Stimulated activated CD8-positive, alpha-beta memory T cell treated with anti-CD3 and anti-CD28 coated beads, Interleukin-4, amount 100 ng/mL, for 4 hours (primary cell): ENCODE measurements at places on chromosomes 5 and 9.

DNA sequence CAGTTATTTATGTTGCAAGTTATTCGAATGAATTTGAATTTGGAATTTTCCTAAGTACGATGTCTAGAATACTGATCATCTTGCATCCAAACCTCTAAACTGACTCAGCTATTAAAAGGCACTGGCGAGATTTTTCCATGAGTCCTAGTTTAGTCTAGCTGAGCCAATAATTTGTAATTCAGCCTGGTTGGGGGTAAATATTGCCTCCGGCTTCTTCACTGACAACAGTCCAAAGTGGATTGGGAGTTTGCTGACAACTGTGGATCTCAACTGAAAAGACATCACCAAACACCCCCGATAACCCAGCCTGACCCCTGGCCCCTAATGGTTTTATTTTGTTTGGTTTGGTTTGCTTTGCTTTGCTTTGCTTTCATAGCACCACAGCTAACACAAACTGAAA, 189.8 kb upstream of the DAPK1 start:
- DNase-seq = no peak

- no peak for DNase-seq
These were observed 119.5 kb upstream of the OSMR start for GRCh38 chr5:38726279-38726678.

- DNase-seq = no peak
These were observed 46.6 kb downstream of the CD180 start for GRCh38 chr5:67149951-67150523.

DNA sequence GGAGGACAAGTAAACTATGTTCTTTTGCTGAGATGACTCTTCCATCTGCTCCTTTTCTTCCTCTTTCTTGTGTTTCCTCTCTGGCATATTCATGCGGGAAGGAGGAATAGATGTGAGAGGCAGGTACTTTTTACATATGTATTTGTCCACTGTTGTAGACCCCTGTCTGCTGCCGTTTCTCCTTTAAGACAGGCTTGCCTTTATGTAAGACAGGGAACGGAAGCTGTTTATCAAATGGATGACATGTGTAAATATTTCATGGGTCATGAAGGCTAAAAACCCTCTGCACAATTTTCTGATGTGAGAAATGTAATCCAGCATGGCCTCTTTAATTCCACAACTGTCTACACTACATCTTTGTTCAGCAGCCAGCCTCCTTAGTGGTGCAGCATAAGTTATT, 1525.5 kb upstream of the NUDT12 start:
- no peak for DNase-seq

GRCh38 chr9:130616451-130616850, 37.1 kb downstream of the FUBP3 start:
- DNase-seq = no peak

GRCh38 chr9:99138424-99139284, 33.7 kb downstream of the TGFBR1 start:
- DNase-seq = no peak

GRCh38 chr9:20831028-20831427, 147.0 kb downstream of the FOCAD start:
- no peak for DNase-seq

GRCh38 chr9:20220286-20220685, 402.0 kb downstream of the MLLT3 start:
- DNase-seq = no peak

- no peak for DNase-seq
These were observed 209.3 kb upstream of the SLC24A2 start for GRCh38 chr9:19998153-19998552.

DNA sequence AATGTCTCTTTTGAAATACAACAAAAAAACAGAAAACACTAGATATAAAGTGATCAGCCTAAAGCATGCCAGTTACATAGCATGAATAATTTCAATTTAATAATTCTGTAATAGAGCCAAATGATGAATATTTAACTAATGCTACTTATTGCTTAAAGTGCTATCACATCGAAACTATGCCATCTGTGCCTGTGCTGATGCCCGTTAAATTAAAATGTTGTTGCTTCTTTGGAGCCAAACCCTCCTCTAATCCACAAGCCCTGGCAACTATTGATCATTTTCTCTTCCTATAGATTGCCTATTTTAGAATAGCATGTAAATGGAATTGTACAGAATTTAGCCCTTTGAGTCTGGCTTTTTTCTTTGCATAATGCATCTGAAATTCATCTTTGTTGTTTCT, 356.2 kb downstream of the CHSY3 start:
- DNase-seq = no peak

- no peak for DNase-seq
These were observed 77.4 kb downstream of the MEGF10 start for GRCh38 chr5:127367946-127368465.

- DNase-seq = no peak
These were observed 76.6 kb downstream of the RALGPS1 start for GRCh38 chr9:126991183-126991582.

GRCh38 chr9:88682431-88682831, 147.5 kb downstream of the NXNL2 start:
- no peak for DNase-seq

DNA sequence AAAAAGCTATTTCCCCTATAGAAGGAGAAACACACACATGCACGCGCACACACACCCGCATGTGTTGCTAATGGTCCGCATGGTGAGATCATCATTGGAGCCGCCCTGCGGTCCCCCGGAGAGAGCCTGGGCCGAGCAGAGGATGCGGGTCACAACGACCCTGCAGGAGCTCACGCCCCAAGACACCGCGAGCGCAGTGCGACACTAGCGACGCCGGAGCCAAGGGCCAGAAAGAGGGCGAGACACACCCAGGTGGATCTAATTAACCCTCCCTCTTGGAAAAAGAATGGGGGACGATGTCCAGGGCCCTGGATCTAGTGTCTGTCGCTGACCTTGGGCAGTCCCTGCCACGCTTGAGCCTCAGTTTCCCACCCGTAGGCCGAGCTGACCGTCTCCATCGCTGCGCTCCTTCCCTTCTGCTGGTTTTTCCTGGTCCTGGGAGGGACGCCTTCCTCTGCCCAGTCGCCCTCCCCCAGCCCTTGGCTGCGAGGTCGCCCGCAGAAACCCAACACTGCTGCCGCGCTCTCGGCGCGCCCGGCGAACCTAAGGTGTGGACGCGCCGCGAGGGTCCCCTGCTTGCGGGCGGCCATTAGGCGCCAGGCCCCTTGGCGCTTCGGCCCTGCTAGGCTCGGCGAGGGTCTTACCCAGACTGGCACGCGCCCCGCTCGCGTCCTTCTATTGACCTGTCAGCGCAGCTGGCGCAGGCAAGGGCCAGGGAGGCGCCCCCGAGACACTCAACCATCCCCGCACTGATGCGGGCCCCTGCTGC, 47.5 kb upstream of the RNF20 start:
- DNase-seq = no peak

DNA sequence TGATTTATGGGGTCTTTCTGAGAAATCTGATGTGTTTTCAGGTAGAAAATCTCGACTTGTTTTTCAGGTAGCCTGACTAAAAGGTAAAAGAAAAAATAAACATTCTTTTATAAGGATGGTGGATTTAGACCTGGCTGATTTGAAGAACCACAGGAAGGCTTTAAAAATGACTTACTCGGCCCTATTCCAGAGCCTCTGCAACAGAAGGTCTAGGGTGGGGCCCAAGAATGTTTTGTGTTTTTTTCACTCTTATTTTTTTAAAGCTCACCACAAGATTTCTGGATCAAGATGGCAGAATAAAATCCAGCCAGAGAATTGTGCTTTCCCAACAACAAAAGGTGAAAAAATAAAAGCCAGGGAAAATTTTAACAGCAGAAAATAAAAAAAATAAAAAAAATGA, 59.1 kb downstream of the FNBP1 start:
- no peak for DNase-seq
